ENCODE measurements at places on chromosomes 4 and X.

DNA sequence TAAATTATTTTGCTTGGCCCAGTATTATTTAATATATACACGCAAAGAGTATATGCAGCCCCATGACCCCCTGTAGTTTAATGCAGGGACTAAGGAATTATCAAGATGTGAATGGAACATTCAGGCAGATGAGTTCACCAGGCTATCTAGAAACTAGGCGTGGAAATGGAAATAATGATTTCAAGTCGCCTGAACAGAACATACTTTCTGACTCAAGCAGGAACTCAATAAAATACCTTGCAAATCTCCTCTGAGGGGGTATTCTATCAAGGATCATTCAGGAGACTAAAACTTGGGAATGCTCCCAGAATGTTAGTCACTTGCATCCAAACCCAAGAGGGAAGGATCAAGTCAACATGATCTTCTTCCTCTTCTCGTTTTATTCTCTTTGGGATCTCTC is 59.6 kb upstream of the RASSF6 start:
- no peak for DNase-seq

DNA sequence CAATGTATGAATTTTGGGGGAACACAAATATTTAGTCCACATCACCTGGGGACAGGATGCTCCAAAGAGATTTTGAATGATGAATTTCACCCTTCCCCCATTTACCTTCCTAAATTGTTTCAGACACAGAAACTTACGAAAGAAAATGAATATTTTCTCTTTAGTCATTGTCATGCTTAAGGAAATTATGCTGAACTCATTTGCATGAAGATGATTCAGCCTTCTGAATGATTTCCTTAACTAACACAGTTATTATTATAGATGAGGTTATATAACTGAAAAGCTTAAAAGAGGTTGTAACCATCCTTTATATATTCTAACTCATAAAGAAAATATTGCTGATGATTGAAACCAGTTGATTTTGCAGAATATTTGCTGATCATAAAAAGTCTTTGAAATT is 61.1 kb downstream of the KCNIP4 start:
- DNase-seq = no peak

- DNase-seq = no peak
Observed at GRCh38 chr4:123217664-123218063, 178.9 kb upstream of the SPRY1 start.

GRCh38 chrX:72094894-72095293 is 36.8 kb downstream of the RTL5 start:
- DNase-seq = no peak

DNA sequence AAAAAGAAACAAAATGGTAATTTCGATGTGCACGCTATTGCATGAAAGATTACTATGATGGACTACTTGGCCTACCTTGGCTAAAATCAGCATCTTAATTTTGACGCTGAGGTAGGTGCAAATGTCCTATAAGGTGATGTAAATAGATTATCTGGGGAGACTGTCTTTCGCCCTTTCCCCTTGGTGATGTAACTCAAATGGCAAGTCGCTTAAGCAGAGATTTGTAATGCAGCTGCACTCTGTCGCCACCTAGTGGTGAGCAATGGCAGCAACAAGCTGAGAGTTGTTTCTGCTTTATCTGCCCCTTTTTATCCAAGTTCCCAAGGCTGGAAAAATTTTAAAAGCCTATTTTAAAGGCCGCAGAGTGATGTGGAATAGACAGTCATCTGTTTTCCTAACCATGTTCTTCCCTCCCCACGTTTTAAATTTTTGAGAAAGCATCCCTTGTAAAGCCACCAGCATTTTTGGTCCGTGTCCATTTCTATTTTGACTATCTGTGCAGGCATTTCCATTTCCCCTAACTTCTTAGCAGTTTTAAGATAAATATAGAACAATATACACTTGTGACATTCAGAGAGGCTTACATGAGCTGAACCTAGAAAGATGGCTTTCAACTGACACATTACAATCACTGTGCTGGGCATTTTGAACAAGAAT is 62.4 kb upstream of the PDLIM3 start:
- DNase-seq = peak; percentile 89

DNA sequence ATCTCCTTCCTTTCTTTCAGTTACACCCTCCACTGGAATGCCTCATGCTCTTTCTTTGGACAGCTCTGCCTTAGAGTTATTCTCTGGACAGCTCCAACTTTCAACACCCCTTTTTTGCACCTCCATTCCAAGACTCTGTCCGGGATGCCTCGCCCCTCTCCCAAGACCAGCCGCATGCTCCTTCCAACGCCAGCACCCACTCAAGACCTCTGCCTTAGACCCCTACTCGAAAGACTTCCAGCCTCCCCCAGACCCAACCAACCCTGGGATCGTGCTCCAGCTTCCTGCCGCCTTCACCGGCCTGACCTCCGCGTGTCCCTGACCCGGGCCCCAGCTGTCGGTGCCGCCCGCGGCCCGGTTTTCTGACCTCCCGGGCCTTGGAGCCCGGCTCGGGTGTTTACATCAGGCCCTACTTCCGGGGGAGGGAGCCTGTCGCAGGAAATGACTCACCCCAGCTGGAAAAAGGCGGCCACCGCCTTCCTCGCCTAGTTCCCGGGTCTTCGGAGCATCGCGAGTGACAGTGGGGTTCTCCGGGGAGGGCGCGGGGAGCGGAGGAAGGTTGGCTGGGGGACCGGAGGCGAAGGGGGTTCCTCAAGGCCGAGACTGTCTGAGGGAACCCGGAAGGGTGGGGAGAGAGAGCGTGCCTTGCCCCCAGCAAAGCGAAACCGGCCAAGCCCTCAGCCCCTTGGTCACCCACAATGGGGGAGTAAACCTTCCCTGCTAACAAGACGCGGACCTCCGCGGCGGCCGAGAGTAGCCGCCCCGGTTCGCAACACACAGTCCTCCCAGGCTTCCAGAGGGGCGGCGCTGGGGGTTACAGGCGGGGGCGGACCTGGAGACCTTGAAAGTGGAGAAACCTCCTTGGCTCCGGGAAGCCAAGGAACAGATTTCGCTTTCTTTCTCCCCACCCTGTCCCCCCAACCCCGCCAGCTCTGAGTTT is at the start of gene WDR45:
Gene WDR45 (minus strand): TSS at position 399 of the 940 bp plus-strand sequence. CDS start 1,792 bp downstream, outside the sequence.
- peak; percentile 88 for DNase-seq

GRCh38 chrX:123830309-123830708 is 29.5 kb upstream of the XIAP start:
- no peak for DNase-seq

DNA sequence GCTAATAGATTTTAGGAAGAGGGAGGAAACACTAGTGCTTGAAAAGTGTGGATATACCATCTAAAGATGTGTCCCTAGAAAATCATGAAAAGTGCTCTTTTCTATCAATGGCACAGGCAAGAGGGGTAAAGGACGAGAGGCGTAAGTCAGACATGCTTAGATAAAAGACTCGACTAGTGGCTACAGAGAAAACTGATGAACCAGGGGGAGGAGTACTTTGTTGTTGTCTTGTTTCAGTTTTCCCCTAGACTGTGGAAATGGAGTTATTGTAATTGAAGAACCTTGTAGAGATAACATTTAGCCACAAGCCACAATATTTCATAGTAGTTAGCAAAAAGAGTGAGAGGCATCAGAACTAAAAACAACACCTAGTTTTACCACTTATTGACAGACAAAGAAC is 21.4 kb downstream of the GALNTL6 start:
- no peak for DNase-seq

- peak; percentile 81 for DNase-seq
Observed at GRCh38 chr4:99642725-99643489, 14.7 kb downstream of the C4orf54 start.

GRCh38 chr4:183873409-183874185 is 31.5 kb upstream of the STOX2 start:
- no peak for DNase-seq

- DNase-seq = no peak
Observed at GRCh38 chr4:87019246-87019791, 84.5 kb downstream of the AFF1 start.

DNA sequence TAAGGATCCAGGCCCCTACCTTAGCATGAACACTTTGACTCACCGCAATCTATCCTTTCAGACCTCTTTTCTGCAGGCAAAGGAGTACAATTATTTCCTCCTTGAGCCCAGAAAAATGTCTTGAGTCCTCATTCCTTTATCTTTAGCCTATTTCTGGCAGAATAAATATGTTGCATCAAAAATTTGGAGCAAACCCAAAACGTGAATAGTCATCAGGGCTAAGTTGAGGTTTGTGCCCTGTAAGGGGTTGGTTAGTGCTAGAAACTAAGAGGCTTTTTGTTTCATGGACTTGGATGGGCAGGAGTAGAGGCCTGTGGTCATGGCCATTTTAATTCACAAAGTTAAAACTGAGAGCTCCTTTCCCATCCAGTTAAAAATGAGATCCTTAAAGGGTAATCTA is 460.3 kb downstream of the GBA3 start:
- DNase-seq = no peak

DNA sequence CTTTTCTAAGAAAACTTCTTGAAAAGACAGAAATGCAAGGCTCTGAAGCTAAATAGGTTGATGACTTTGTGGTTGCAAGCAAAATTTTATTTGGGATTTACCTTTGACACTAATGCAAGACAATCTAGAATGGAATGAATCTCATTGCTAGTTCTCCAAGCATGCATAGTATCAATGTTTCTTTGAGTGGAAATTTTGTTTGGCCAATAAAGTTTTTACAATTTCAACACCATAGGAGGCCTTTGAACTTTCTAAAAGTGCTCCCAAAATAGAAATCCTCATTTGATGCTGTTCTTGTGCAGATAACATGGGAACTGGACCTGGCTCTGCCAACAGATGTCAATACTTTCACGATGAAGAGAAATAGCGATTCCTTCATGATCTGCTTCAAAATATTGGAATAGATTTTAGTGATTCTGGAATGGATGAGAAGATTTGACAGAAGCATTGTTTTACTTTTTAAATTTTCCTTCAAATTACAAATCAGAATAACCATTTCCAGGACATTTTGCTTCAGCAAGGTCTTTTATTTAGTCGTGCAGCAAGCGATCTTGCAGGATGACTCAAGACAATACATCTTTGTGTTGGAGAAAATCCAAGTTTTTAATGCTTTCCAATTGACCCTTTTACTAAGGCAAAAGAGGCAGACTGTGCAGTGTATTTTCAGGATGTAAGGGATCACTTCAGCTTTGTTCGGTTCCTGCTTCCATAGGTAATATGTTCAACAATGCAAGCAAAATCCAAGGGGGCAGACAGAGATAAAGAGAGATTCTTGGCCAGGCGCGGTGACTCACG is 51.7 kb upstream of the OTUD4 start:
- no peak for DNase-seq

- DNase-seq = no peak
Observed at GRCh38 chrX:55638933-55639332, 15.7 kb downstream of the FOXR2 start.

GRCh38 chr4:22680065-22680642 is 12.6 kb upstream of the GBA3 start:
- no peak for DNase-seq

DNA sequence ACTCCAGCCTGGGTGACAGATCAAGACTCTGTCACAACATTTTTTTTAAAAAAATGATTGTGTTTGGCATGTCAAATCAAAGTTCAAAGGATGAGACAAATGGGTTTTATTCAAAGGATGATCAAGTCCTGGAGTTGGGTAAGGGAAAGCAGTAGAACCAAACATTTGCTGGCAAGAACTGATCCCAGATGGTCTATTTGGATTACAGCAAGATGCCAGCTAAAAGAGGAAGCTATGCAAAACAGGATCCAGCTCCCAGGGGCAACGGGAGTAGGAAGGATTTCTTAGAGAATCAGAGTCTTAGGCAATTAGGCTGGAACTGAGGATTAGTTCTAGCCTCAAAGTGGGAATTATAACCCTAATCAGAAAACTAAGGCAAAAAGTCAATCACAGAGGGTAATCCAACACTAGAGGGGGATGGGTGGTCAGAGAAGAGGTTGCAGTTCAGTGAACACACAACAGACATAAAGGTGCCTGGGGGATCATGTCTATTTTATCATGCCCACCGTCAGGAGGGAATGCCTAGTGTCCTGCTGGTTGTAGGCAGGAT is 133.0 kb upstream of the PLS3 start:
- DNase-seq = no peak

DNA sequence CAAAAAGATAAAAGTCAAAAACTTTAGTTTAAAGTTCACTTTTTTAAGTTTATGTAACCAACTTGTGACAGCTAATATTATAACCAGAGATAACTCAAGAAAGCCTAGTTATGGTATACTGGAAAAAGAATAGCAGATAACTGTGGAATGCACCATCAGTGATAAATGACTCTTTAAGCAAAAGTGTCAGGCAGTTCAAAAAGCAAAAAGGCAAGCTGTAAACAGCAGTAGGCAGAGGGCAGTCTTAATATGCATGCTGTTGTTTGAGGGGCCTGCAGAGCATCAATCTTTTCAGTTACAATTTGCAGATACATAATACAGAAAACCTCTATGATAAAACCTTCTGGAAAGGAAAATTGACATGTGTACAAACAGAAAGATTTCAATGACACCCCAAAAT is 81.8 kb upstream of the JADE1 start:
- no peak for DNase-seq

DNA sequence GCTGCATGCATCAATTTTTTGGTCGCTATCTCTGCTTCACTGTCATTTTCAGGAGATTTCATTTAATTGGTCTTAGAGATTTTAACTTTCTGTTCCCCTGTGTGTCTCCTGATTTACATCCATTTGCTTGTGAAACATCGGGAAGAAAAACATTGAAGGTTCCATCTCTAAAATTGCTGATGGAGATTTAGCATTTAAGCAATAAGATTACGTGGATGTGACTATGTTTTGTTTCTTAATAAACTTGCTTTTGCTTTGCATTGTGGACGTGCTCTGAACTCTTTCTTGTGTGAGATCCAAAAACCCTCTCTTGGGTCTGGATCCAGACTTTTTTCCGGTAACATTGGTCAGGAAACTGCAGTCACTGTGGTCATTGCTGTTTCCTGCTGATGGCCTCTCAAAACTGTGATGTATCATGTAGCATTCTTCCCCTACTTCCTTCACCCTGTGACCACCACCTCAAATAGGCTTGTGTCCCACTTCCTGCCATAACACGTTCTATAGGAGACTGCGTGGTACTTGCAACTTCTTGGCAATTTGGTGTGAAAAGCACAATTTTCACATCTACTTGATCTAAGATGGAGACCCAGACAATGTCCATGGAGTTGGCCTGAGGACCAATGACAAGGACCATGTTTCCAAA is 4.9 kb downstream of the CXCL2 start:
- no peak for DNase-seq

DNA sequence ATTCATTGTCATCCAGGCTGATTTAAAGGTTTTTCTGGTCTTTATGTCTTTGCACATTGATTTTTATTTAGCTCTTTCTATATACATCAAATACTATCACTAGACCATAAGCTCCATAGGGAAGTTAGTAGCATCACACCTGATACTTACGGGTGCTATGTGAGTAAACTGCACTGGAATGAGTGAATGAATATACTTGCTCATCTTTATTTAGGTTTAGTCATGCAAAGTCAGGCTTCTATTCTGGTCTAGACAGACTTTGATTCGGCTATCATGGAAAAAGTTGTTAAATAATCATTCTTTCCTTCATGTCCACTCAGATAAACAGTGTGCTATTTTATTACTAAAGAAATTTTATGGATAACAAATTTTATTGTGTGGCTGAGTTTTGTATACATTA is 457.8 kb upstream of the PCDH7 start:
- DNase-seq = no peak

DNA sequence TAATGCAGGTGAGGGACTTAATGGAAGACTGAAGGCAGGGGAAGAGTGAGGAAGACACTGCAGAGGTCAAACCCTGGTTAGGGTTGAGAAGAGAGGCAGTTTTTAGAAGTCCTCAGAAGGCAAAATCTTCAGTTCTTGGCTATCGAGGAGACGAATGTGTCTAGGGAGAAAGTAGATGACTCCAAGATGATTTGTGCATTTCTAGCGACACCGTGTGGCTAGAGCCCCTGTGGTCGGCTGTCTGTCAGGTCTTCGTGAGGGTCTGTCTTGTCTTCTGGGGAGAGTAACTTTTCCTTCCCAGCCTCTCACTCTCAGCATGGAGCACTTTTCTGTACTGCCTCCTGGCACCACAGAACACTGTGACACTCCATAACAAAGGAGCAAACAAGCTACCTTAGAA is 458.1 kb downstream of the STIM2 start:
- DNase-seq = no peak

Data from sigmoid colon (tissue), 7 donors.